ENCODE measurements at places on chromosomes 6 and 20. TPM values are rescaled to one million over a fixed set of nuclear protein-coding genes. Genes with fewer than 3 reads are reported as not detected.

Gene BFSP1
- total RNA-seq, result 0.53 TPM

Gene OOEP
- not detected for total RNA-seq

Gene PTCRA
- total RNA-seq, result not detected

Gene ADNP
- 71.5 TPM for total RNA-seq

Gene CST9L
- not detected for total RNA-seq

Gene DPPA5
- not detected for total RNA-seq

Gene MOG
- total RNA-seq, result not detected

Gene RAB5IF
- total RNA-seq, result 80.4 TPM

Gene ECT2L
- not detected for total RNA-seq

Gene PPARD
- 29.9 TPM for total RNA-seq

Gene TRIM40
- total RNA-seq, result not detected

Gene CYP24A1
- total RNA-seq, result not detected

Data from activated naive CD4-positive, alpha-beta T cell treated with anti-CD3 and anti-CD28 coated beads, Interleukin-2, amount 10 ng/mL, durations not matched to agents 5 hours and 36 hours (primary cell).